Activated effector memory CD4-positive, alpha-beta T cell treated with Interleukin-2 at 50 U/mL for 16 hours (primary cell): ENCODE measurements at places on chromosomes 12 and 14.

DNA sequence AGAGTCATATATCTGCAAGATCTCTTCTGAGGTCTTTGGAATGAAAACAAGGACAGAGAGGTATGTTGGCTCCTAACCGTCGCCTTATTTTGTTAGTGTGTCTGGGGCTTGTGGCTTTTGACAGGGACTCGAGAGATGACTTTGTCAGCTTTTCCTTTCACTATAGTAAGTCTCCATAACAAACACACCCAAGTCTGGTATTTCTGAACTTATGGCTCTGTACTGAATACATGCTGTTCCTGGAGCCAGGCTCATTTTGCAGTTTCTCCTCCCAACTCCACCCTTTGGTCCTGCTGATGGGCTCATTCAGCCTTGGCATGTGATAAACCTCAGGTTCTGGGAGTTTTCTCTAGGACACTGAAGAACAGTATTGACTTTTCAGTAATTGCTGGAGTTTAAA is 27.7 kb upstream of the TMED10 start:
- DNase-seq = no peak

- DNase-seq = no peak
Observed at GRCh38 chr12:28149279-28149678, 41.0 kb upstream of the CCDC91 start.

GRCh38 chr12:131845121-131845520 is 16.9 kb downstream of the MMP17 start:
- DNase-seq = no peak

DNA sequence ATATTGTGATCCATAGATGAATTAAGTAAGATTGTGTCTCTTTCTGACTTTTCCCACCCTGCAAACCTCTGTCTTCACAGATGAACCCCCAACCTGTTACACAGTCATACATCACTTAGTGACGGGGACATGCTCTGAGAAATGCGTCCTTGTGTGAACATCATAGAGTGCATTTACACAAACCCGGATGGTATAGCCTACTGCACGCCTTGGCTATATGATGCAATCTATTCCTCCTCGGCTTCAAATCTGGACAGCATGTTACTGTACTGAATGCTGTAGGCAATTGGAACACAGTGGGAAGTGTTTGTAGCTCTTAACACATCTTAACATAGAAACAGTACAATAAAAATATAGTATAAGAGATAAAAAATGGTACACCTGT is 7.4 kb upstream of the TESPA1 start:
- DNase-seq = no peak

DNA sequence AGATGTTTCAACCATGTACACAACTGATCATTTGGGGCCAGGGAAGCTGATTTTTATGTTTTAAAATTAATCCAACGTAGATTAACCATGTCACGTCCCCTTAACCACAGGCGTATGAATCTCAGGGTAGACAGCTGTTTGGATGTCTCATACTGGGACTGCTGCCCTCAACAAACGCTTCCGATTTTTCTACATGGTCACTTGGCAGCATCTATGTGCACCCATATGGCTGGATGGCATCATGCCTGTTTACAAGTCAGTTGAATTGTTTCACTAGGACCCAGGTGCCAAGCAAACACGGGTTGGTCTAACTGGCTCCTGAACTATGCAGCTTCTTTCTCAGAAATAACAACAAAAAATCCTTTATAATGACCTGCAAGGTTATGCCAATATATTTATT is 393.8 kb downstream of the NPAS3 start:
- no peak for DNase-seq
